ENCODE measurements at places on chromosomes 4 and X. TPM values are rescaled to one million over a fixed set of nuclear protein-coding genes. Genes with fewer than 3 reads are reported as not detected.

DNA sequence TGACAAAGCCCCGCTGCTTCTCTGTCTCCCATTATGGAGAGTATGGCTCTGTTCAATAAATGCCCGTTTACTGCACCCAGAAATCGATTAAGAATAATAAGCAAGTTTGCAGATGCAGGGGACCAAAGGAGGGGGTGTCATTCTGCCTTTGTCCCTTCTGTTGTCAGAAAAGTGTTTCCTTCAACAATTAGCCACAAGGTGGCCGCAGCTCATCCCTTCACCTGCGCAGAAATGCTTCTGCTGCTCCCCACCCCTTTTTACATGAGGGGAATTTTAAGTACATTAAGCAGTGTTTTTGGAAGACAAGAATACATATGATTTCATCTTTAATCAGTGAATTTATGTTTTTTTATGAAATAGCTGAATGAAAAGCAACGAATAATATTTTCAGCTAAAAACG, 175.6 kb upstream of the ARX start:
- no peak for DNase-seq

- DNase-seq = peak; percentile 44
Measured at GRCh38 chr4:80471756-80472155, 136.2 kb downstream of the CFAP299 start.

- DNase-seq = no peak
Measured at GRCh38 chr4:115229873-115230272, 116.5 kb upstream of the NDST4 start.

- DNase-seq = no peak
Measured at GRCh38 chr4:16881151-16881884, 17.1 kb downstream of the LDB2 start.

DNA sequence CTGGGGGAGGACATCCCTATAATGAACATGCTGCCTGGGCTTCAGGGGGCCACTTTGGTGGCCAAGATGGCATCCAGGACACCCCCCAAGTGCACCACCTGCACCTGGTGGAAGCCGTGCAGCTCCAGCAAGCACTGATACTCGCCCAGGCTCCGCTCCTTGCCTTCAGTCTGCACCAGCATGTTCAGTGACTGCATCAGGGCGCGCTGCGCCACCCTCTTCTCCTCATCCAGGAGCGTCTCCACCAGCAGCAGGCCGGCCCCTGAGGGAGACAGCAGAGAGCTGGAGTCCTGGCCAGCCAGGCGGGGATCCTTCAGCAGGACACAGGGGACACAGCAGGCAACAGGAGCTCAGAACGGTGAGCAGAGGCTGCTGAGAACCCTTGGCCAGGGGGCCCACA, 11.3 kb upstream of the SLC25A6 start:
- DNase-seq = no peak

- DNase-seq = no peak
Measured at GRCh38 chr4:47372561-47372960, 90.9 kb downstream of the COMMD8 start.

DNA sequence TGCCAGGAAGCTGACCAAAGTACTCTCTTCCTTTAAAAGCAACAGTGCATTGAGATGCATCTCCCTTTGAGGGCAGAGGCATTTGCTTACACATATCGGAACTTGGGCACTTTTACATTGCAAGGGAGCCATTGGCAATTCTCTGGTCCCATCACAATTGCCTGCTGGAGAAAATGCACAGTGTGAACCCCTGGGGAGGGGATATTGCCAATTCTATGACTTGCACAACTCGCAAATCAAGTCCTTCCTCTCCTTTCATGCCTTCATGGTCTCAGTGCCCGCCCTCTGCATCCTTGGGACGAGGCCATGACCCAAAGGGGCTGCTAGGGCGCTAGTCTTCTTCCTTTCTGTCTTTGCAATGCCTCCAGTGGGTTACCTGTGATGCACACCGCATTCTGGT, 14.9 kb upstream of the PDZD4 start:
- no peak for DNase-seq

DNA sequence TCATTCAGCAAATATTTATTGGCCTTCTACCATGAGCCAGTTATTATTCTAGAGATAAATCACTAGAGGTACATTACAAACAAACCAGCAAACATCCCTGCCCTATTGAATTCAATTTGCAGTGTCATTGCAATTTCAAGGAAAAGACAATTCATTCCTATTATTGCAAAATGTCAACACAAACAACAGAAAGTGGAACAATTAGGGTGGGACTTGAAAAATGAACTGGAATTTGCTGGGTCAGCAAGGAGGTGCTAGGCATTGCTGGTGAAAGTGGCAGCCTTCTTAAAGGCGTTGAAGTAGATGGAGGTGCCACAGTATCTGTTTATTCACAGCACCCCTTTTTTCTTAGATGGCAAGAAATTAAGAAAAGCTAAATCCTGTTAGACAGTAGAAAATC, 224.0 kb upstream of the BMP3 start:
- no peak for DNase-seq

DNA sequence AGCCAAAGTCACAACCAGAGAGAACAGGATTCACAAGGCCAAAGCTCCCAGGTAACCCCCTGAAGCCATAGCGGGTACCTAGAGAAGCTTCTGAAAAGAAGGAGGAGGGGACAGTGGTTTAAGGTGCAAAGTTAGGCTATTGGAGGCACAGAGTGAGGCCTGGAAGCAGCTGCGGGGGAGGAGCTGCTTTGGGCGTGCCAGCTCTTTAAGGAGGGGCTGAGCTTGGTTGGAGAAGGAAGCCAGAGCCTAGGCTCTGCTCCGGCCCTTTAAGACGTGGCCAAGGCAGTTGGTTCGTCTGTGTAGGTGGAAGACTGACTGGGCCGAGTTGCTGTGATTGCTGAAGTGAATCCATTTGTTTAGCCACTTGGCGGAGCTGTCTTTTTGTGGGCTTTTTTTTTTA, 1.5 kb downstream of the KLF8 start:
- DNase-seq = peak; percentile 81

- DNase-seq = peak; percentile 47
Measured at GRCh38 chr4:139229534-139230039, 50.4 kb downstream of the MGARP start.

DNA sequence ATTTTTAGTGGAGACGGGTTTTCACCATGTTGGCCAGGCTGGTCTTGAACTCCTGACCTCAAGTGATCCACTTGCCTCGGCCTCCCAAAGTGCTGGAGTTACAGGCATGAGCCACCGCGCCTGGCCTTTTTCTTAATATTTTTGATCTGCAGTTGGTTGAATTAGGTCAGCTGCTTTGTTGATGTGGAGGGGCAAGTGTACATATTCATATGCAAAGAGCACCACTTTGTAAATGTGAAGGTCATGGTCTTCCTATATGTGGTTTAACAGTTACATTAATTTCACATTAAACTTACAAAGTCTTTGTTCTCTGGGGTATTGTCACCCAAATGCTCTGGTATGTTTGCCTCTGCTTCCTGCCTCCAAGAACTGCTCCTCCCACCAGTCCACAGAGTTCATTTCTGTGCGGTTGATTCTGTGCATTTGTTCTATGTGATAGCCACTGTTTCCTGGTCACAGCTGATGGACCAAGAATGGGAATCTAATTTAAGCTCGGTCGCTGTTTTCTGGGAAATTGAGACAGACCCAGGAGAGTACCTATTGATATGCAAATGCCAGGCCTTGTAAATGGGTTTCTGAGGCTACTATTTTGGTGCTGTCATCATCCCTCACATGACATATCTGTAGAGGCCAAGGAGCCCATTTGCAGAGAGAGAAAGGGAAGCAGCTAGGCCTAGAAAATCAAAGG, 26.9 kb upstream of the HPSE start:
- no peak for DNase-seq

GRCh38 chrX:19372547-19373331, 29.0 kb downstream of the PDHA1 start:
- DNase-seq = no peak

- DNase-seq = no peak
Measured at GRCh38 chr4:71777891-71778290, 6.0 kb downstream of the GC start.

GRCh38 chr4:46390355-46391058, 579 bp upstream of the GABRA2 start:
- no peak for DNase-seq

DNA sequence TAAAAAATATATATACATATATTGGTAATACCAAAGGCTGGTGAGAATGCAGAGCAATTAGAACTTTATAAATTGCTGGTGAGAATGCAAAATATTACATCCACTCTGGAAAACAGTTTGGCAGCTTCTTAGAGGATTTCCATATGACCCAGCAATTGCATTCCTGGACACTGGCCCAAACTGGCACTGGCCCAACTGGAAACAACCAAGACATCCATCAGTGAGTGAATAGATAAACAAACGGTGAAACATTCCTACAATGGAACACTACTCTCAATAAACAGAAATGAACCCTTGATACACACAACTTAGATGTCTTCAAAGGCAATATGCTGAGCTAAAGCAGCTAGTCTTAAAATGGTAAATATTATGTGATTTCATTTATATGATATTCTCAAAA, 524.2 kb downstream of the IQCM start:
- DNase-seq = no peak

GRCh38 chr4:150235808-150236271, 157.6 kb downstream of the DCLK2 start:
- no peak for DNase-seq

DNA sequence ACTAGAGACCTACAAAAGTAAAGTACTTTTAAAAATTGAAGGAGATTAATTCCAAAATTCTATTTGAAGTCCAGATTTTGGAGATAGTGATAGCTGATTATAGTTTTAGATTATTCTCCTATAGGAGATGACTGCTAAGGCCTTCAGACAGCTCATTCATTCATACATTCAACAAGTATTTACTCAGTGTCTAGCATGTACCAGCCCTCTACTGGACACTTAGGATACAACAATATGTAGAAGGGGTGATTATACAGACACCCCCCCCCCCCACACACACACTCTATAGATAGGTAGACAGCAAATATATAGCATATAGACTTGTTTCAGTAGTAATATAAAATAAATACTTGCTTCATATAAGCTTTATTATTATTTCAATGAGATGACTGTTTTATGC, 60.4 kb upstream of the TAF9B start:
- peak; percentile 8 for DNase-seq

- no peak for DNase-seq
Measured at GRCh38 chrX:116462822-116463221, at the start of gene CT83. TSS of gene CT83 (minus strand) at chrX:116462976. CDS start at chrX:116462856, 120 bp downstream.

- no peak for DNase-seq
Measured at GRCh38 chr4:69701696-69702095, 48.6 kb upstream of the UGT2A1 start.

GRCh38 chrX:7586126-7586525, 256.8 kb upstream of the VCX start:
- DNase-seq = peak; percentile 16

GRCh38 chr4:128322986-128323385, 35.4 kb upstream of the PGRMC2 start:
- peak; percentile 85 for DNase-seq

DNA sequence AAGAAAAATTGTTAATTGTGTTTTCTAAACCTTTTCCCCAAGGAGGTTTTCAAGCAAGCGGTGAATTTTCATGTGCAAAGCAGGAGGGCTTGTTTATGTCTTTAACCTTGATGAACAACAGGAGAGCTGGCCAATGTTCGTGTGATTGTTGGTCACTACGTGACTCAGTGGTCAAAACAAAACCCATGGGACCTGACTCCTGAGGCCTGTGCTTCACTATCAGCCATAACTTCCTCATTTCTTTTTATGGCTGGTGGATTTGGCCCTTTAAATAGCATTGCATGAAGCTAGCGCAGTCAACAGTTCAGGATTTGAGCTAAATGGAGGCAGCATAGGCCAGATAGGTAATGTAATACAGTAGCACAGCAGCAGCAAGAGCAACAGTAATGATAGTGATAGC, 80.5 kb downstream of the MID1IP1 start:
- DNase-seq = no peak

DNA sequence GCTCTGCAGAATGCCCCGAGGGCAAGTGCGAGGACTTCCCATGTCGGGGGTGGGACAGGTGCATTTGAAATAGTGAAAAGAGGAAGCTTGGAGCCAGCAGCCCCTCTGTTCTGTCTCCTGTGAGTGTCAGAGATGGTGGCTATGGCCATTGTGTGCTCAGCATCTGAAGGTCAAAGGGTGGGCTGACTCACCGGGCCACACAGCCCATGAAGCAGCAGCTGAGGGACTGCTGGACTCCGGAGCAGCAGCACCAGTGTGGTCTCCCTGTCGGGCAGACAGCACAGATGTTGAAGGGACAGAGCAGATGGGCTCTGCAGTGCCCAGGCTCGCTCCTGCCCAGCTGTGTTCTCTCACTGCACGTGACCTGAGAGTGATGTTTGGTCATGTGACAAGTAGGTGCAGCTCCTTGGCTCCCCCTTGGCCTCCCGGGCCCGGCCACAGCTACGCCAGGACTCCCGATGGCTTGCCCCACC, 53.5 kb downstream of the TBC1D14 start:
- DNase-seq = no peak

DNA sequence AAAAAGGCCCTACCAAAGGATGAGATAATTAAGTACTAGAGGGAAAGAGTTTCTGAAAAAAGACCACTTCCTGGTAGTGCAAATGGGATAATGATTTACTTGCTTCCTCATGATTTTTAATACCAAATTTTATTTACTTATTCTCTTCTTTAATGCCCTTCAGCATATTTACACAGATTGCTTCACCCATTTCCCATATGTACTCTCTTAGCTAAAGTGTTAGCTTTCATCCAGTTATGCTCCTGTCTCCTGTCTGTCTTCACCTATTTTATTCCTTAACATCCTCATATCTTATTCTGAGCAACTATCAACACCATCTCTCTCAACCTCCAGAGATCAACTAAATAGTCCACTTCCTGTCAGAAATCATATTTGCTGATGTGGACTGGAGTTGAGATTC, 183.2 kb upstream of the HS3ST1 start:
- no peak for DNase-seq

- DNase-seq = no peak
Measured at GRCh38 chrX:7346021-7346420, 198.1 kb upstream of the PUDP start.

DNA sequence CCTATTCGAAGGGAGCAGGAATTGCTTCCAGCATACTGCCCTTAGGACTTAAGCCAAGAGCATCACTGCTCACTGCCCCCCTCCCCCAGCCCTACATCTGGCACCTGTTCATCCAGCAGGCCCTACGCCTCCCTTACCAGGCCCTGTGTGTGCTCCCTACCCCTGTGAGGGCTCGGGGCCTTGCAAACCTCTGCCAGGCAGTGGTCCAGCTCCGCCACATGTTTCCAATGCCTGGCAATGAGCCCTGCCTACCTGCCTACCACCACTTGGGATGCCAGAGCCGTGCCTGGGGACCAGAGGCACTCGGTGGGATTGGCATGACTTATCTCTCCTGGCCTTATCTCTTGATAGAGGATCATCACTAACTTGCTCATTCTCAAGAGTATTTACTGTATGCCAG, 27.5 kb upstream of the MTM1 start:
- no peak for DNase-seq

MAGEB1 gene
- polyA plus RNA-seq = not detected

NUDT11 gene
- polyA plus RNA-seq = 13.6 TPM

GATA1 gene
- polyA plus RNA-seq = not detected

SSX2B gene
- polyA plus RNA-seq = not detected

FMR1NB gene
- polyA plus RNA-seq = not detected

ARR3 gene
- polyA plus RNA-seq = not detected

RAB9B gene
- polyA plus RNA-seq = 0.67 TPM

NEIL3 gene
- polyA plus RNA-seq = 9.8 TPM

CXorf66 gene
- polyA plus RNA-seq = not detected

GPM6B gene
- 152 TPM for polyA plus RNA-seq

Measured in mammary epithelial cell (primary cell).